GM12891 (cell line): ENCODE measurements at places on chromosomes 5 and 9.

GRCh38 chr5:75630875-75631274 lies 19.6 kb downstream of the ANKDD1B start:
- DNase-seq, result no peak

DNA sequence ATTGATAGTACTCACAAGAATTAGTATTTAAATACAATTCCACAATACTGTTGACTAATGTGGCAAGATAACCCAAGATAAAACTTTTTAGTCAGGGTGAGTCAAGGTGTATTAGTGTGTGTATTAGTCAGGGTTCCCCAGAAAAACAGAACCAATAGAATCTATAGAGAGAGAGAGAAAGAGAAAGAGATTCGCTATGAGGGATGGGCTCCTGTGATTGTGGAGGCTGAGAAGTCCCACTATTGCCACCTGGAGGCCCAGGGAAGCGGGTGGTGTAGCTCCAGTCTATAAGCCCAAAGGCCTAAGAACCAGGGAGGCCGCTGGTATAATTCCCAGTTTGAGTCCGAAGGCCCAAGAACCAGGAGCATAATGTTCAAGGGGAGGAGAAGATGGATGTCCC lies 10.0 kb upstream of the SHISAL2B start:
- DNase-seq, result no peak

DNA sequence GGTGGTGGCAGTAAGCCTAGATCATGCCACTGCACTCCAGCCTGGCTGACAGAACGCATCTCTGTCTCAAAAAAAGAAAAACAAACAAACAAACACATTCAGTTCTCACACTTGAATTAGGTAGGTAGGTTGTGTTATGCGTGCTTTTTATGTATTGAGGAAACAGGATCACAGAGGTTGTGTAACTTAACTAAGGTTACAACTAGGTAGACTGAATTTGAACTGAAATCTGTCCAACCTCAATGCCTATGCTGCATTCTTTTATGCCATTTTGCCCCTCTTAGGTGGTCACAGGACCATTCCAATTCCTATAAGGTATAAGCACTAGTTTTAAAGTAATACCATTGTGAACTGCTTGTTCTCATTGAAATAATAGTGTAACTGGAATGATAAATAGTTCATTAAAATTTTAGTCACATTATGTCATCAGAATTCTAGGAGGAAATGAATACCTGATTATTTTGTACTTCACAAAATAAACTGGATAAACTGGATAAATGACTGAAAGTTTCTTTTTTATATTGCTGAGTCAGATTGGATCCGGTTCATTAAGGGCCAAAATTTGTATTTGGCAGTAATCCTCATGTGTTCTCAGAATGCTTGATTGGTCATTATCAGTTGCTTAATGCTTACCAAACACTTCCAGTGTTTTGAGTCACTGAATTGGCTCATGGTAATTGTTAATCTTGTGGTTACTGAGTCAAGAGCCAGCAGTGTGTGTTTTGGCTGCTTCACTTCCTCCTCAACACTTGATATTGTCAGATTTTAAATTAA lies 7.1 kb downstream of the UBAP1 start:
- peak; percentile 25 for DNase-seq

GRCh38 chr5:73946919-73947602 lies 321.1 kb downstream of the ARHGEF28 start:
- no peak for DNase-seq

- no peak for DNase-seq
These were observed 28.8 kb downstream of the PDGFRB start for GRCh38 chr5:150126921-150127265.

DNA sequence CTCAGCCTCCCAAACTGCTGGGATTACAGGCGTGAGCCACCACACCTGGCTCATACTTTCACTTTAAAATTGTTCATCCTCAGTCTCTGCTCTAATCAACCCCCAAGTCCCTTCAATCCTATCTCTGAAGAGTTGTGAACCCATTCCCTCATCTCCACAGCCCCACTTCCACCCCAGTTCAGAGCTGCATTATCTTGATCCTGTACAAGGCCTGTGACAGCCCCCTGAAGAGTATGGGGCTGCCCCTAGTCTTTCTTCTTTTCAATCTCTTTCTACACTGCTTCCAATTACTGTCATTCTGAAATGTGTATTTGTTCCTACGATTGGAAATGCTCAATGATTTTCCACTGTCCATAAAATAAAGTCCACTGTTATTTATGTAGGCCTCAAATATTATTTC lies 588.3 kb downstream of the RAB3C start:
- DNase-seq, result no peak

DNA sequence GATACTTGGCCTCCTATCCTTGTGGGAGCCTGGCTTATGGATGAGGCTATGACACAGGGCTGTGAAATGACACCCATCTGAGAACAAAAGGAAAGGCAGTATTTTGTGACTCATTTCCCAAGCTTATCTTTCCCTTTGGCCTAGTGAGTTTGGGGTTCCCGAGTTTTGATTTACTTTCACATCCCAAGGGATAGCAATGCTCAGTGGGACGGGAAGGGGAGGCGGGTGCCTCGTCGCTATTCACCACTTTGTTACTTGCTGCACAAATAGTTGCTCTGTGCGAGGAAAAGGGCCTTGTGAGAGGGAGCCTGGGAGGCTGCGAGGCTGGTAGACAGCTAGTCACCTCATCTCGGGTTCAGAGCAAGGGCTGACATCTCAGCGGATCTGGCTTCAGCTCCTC lies 59.1 kb upstream of the ENTREP1 start:
- no peak for DNase-seq
